ENCODE measurements at places on chromosomes 5 and 9.

DNA sequence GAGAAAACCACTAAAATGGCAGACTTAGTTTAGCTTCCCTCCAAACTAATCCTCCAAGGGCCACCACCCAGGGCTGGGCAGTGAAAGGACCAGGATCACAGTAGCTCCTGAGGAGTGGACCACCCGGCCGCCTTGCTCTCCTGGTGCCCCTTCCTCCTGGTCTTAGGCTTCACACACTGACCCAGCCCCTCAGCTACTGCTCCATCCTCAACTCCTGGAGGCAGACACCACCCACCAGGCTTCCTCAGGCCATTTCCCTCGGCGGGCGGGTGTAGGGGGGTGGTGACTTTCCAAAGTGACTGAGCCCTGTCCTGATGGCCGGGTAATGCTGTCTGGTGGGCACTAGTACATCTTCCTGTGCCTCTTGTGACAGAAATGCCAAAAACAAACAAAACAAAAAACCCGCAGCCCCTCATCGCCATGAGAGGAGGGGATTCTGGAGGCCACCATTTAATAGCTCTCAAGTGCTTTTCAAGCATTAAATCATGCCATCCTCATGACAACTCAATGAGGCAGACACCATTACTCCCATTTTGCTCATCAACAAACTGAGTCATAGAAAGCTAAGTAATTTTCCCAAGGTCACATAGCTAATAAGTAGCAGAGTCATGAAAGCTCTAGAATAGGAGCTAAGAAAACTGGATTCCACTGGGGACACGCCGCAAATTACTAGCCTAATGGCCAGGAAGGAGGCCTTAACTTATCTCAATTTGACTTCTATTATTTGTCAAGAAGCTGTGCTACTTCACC lies 91.3 kb upstream of the LRRTM2 start:
- DNase-seq: no peak

GRCh38 chr5:136025900-136026299 lies 2.9 kb upstream of the TGFBI start:
- DNase-seq: no peak

DNA sequence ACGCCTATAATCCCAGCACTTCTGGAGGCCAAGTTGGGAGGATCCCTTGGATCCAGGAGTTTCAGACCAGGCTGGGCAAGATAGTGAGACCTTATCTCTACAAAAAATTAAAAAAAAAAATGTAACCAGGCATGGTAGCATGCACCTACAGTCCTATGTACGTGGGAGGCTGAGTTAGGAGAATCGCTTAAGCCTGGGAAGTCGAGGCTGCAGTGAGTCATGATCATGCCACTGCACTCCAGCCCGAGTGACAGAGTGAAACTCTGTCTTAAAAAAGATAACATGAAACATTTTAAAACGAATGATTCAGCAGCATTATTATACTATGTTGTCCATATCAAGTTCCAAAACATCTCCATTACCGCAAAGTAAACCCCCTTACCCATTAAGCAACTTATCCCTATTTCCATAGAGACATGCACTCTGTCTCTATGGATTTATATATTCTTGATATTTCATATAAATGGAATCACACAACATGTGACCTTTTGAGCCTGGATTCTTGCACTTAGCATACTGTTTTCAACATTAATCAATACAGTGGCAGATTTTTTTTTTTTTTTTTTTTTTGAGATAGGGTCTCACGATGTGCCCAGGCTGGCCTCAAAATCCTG lies 56.9 kb upstream of the MTMR12 start:
- DNase-seq: no peak

GRCh38 chr5:18984559-18985080 lies 1003.4 kb downstream of the CDH18 start:
- DNase-seq: no peak

DNA sequence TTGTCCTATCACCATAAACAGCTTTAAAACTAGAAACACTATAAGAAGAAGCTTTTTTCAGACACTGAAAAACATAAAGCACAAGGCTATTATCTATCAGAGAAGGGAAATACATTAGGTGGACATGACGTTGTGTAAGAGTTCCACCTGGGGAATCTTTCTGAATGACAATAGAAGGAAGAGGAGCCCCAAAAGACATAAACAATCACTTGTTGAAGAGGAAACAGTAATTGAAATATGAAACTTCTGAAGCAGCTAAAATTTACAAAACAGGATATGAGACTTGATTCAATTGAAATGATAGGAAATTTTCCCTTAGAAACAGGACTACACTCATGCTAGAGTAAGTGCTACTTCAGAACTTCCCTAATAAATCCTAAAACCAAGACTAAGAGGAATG lies 933.6 kb downstream of the EFNA5 start:
- DNase-seq: no peak

DNA sequence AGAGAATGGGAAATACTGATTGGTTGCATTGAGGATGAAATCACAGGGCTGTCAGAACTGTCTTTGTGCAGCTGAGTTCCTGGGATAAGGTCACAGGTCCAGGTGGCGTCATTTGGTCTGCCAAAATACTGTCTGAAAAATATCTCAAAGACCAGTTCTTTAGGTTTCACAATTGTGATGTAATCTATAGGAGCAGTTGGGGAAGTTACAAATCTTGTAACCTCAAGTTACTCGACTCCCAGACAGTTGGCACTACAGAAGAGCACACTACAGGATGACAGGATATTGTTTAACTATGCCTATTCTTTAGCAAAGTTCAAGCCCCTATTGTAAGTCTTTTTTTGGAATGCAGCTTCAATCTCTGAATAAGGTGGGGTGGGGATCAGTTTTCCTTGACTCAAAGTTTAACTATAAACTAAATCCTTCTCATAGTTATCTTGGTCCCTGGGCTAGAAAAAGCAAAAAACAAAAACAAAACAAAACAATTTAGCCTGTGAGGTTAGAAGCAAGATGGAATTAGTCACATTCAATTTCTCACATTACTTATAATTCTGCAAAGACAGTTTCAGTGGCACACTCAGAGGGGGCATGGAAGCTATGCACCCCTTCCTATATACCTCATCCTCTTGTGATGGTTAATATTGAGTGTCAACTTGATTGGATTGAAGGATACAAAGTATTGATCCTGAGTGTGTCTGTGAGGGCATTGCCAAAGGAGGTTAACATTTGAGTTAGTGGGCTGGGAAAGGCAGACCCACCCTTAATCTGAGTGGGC lies 276.0 kb downstream of the AUH start:
- DNase-seq: no peak

GRCh38 chr5:177303121-177303924 lies at the start of the genes PRELID1 and RAB24:
TSS of gene PRELID1 (plus strand) at chr5:177303799. CDS start at chr5:177303986, 187 bp downstream.
TSS of gene RAB24 (minus strand) at chr5:177303719. CDS start at chr5:177303288, 431 bp downstream.
- DNase-seq: peak; percentile 97

- no peak for DNase-seq
Observed at GRCh38 chr5:139975306-139975705, 67.8 kb downstream of the NRG2 start.

GRCh38 chr9:3879726-3880505 lies 354.1 kb upstream of the RFX3 start:
- no peak for DNase-seq

DNA sequence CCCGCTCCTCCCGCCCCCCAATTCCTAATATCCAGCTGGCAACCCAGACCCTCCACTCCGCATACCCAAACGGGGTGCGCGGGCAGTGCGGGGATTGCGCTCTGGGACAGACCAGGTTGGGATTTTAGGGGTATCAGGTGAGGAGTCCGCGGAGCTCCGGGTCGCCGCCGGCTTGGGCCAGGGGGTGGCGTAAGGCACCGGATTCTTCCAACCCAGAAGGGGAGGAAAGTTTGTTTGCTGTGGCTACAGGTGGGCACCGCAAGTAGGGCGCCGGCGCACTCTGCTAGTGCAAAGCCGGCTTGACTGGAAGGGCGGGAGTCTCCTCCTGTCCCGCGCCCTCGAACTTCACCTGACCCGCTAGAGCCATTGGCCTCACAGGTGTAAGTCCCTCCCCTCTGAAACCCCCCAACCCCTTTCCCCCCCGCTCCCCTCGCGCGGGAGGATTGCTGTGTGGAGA lies 709 bp downstream of the IQGAP2 start:
- peak; percentile 79 for DNase-seq

DNA sequence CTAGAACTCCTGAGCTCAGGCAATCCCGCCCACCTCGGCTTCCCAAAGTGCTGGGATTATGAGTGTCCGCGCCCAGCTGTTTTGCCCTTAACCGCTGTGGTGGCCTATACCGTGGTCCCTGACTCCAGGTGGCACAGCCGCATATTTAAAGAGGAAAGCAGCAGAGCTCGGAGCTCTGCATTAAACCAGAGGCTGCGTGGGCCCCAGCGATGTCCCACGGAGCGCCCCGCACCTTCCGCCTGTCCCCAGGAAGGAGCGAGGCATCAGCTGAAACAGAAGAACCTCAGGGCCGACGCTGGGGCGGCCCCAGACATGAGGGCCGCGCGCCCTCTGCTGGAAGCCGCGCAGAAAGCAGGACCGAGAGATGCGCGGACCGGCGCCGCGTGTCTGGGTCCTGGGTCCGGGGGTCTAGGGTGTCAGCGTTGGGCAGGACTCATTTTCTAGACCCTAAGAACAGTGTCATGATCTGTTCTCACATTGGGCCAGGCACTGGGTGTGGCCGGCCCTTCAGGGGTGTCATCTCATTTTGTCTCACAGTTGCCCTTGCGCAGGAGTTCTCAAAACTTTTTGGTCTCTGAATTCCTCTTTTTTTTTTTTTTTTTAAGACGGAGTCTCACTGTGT lies 37.7 kb downstream of the LAMC3 start:
- peak; percentile 91 for DNase-seq

DNA sequence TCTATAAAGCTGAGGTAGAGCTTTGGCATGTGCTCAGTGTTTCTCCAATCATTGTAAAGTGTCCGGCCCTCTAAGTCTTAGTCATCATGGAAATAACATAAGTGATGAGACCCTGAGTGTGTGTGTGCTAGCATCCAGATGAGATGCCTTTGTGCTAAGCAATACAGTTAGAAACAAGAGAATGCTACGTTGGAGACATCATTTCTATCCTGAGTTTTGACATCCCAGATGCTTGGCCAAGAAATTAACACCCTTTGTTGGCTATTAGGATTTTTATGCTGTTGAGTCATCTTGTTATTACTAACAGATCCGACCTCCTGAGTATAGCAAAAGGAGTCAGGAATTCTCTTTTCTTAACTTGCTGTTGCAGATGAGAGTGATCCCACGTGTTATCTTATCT lies 508.0 kb downstream of the GADD45G start:
- DNase-seq: no peak

DNA sequence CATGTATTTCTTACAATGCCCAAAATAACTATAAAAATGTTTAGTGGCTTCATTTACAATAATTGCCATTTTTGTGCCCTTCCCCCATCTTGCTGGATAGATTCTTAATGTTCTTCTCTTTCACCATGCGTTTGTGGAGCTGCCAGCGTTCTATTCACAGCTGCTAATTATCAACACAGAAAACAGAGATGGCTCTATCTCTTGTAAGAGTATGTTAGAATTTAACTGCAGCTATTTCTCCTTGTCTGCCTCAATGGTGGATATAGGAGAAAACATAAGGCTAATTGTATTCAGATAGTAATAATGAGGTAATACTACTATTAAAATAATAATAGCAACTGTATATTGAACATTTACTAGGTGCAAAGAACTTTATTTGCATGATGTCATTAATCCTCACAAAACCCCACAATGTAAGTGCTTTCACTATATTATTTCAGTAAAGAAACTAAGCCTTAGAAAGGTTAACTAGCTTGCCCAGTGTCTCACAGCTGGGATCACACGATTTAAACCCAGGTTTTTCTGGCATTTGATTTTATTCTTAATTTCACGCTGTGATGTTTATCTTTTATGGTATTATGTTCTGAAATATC lies 50.1 kb downstream of the JAKMIP2 start:
- DNase-seq: no peak

- no peak for DNase-seq
Observed at GRCh38 chr9:124625087-124625486, 117.9 kb upstream of the NR5A1 start.

DNA sequence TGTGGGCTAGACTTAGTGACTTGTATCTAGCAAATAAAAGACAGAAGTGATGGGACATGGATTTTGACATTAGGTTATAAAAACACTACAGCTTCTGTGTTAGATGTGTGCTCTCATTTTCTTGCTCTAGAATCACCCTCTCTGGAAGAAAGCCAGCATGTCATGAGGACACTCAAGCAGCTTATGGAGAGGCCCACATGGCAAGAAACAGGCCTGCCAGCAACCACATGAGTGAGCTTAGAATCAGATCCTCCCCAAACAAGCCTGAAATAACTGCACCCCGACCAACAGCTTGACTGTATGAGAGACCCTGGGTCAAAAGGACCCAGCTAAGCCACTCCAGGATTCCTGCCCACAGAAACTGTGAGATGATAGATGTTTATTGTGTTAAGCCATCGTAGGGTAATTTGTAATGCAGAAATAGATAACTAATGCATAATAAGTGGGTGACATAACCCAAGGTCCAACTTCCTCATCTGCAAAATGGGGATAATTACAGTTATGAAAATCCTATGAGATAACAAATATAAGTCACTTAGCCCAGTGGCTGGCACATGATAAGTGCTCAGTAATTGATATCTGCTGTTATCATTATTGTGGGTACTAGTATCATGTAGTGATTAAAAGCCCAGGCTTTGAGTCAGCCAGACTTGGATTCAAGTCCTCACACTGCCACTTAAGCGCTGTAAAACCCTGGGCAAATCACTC lies 86.5 kb downstream of the KLHL3 start:
- DNase-seq: no peak

DNA sequence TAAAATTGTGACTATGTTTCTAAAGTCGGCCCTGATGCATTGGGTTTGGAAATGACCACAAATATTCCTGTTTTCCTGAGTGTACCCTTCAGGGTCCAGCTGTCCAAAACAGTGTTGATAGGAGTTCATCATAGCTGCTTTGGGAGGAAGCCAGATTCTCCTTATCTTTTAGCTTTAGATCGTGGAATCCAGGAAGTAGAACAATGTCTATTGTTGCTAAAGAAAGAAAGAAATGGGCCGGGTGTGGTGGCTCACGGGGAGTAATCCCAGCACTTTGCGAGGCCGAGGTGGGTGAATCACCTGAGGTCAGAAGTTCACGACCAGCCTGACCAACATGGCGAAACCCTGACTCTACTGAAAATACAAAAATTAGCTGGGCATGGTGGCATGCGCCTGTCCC lies 9.5 kb downstream of the CAVIN4 start:
- DNase-seq: no peak

DNA sequence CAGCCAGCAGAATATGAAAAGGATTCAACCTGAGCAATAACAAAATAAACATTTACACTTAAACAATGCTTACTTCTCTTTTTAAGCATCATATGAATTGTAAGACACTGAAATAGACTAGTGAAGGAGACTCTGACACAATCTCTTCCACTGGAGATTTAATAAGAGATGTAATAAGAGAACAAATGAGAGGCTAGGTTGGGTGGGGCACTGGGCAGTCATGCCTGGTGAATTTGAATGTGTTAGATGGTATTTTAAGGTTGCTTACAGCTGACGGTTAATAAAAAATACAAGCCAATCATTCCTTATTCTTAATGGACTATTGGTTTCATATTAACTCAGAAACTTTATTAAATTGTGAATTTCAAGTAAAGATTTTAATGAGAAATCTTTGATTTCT lies 105.9 kb upstream of the TARS1 start:
- DNase-seq: no peak

GRCh38 chr5:142881076-142881783 lies 111.1 kb downstream of the ARHGAP26 start:
- DNase-seq: peak; percentile 82

GRCh38 chr5:159912033-159912800 lies 4.1 kb upstream of the ADRA1B start:
- no peak for DNase-seq

- peak; percentile 75 for DNase-seq
Observed at GRCh38 chr9:34809504-34810186, 99.7 kb upstream of the CCL21 start.

GRCh38 chr5:131548176-131548575 lies 86.9 kb downstream of the RAPGEF6 start:
- no peak for DNase-seq
